SIG-M5 (cell line): ENCODE measurements at places on chromosomes 2 and 18.

GRCh38 chr2:137020452-137021196 is 255.3 kb downstream of the THSD7B start:
- DNase-seq: no peak

DNA sequence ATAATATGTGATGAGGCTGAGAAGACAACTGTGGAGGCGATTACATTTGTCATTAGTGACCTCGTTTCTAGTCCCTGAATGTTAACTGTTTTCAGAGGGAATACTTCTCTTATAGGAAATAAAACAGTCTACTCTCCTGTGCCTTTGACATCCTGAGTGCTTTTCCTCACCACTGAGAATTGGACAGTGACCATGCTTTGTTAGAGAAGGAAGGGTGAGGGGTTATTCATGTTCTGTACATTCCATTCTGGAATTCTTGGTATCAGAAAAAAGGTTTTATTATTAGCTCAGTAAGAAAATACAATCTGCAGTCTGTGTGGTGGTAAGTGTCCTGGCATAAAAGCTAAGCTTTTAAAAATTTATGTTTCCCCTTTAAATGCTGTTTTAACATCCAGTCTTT is 58.8 kb downstream of the PARD3B start:
- no peak for DNase-seq

- DNase-seq: no peak
Observed at GRCh38 chr2:183123117-183123958, 905 bp upstream of the NUP35 start.

- DNase-seq: no peak
Observed at GRCh38 chr18:45370255-45371010, 244.8 kb upstream of the SLC14A2 start.

GRCh38 chr18:26477828-26478466 is 70.4 kb downstream of the KCTD1 start:
- no peak for DNase-seq
